ENCODE measurements at places on chromosomes 16 and 17.
A peak's percentile ranks its signal among the peaks of the same experiment; 100 is the strongest.

DNA sequence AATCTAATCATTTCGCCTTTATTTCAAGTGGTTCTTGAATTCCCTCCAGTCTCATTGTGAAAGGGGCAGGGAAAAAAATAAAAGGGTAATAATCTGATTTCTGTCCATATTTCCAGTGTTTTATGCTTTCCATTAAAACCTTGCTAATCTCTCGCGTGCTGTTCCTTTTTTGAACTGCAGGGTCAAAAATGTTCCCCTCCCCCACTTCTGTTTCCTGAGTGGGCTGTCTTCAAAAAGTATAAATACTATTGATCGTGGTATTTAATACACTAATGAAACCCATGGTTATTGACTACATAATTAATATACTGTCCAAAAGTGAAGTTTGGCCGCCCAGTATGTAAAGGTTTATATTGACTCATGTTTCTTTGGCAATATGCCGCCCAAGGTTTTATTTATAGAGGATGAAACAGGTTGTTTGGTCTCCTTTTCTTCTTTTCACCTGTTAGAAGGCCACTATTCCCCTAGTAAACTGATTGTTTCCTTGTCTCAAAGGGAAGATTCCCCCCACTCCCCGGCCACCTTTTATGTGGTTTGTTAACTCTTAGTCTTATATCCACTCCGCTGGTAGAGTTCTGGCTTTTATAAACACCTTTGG is 69.7 kb downstream of the RPA1 start:
- no peak for DNase-seq

DNA sequence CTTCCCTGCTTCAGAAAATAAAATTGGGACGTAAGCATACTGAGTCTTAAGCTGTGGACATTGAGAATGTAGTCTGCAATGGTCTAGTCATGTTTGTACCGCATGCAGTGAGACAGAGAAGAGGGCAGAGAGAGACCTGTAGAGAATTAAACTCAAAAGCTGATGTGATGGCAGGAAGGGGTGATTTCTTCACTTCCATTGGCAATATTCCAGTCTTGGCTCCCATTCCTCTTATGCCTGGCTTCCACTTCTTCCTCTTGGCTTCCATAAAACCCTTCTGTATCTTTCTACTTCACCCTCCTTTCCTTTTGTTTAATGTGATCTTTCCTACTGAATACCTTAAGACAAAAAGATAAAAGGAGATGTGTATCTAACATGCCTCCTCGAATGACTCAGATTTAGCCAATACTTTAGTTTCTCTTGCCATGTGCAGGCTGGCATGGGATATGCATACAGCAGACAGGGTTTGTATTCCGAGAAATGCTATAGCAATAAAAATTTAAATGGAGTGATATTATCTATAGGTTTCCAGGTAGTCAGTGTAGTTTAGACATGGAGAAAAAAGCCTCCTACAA is 423.1 kb upstream of the DYNLRB2 start:
- no peak for DNase-seq

GRCh38 chr16:46826631-46827030 is 4.3 kb downstream of the C16orf87 start:
- no peak for DNase-seq

GRCh38 chr16:4471869-4472268 is 2.6 kb downstream of the NMRAL1 start:
- no peak for DNase-seq

DNA sequence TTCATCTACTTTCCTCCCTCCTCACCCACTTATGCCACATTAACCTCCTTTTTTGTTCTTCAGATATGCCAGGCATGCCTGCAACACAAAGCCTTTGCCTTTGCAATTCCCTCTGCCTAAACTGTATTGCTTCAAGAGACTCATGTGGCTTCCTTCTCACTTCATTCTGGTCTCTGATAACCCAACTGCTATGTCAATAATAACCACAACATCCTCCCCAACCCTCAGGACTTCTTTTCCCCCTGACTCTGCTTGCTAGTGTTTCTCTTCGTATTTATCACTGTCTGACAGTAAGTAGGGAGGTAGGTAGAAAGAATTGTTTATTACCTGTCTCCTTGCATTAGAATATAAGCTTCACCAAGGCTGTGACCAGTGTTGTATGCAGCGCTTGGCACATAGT is 22.4 kb downstream of the RBL2 start:
- DNase-seq = peak; percentile 75

DNA sequence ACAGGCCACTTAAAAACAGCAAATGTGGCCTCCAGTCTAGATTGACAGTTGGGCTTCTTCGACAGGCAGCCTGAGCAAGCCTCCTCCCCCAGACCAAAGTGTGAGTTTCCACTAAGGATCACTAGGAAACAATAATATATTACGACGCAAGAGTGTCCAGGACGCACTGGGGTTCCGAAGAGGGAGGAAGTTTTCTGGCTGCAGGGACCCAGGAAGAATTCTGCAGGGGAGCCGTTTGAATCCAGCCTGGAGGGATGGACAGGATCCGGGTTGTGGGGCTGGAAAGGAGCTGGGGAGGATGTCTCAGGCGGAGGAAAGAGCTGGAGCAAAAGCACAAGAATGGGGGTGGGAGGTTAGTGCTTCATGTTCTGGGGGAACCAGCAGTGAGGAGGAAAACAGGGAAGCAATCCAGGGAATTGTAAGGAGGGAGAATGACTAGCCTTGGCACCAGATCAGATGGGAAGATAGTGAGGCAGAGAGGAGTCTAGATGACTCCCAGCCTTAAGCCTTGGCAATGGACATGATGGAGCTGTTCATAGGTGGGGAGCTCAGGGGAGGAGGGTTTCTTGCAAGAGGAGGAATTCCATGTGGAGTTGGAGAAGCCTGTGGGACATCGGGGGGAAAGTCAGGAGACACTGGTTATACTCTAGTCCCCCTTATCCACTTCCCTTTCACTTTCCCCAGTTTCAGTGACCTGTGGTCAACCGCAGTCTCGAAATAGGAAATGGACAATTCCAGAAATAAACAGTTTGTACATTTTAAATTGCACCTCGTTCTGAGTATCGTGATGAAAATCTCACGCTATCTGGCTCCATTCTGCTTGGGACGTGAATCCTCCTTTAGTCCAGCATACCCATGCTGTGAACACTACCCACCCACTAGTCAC is 26.6 kb downstream of the NGFR start:
- DNase-seq = no peak

- no peak for DNase-seq
These were observed 28.3 kb downstream of the STH start for GRCh38 chr17:46027048-46027975.

DNA sequence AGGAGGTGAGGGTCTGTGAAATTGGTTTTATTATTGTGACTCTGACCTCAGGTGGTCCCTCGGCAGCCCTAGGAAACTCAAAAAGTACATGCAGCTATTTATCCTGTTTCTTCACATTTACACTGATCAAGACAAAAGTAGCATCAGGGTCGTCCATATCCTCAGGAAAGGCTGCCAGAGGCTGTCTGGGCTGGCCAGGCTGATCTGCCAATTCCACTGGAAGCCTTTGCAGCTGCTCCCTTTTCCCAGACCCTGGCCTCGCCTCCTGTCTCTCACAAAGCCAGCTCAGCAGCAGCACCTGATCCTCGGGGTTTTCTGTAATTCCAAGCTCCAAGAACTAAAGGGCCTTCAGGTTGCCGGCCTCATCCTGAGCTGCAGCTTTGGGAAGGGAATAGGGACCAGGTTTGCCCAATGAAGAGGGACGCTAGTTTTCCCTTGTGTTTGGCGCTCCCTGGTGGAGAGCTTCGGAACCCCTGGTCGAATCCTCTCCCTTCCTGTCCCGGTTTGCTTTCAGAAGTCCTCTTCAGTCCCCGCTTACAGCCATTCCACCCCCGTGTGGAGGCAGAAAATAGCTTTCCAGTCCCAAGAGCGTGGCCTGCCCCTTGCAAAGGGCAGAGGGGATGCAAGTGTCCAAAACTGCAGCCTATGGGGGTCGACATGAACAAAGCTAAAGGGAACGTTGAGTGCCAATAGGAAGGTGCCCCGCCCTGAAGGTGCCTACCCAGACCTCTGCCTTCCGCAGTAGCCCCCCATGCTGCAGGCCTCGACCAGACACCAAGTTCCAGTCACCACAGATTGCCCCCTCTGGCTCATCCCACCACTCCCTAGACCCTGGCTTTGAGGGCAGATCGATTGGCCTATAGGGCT is 13.4 kb downstream of the MFSD6L start:
- peak; percentile 52 for DNase-seq

- no peak for DNase-seq
These were observed 556.9 kb upstream of the CDH5 start for GRCh38 chr16:65809627-65810026.

DNA sequence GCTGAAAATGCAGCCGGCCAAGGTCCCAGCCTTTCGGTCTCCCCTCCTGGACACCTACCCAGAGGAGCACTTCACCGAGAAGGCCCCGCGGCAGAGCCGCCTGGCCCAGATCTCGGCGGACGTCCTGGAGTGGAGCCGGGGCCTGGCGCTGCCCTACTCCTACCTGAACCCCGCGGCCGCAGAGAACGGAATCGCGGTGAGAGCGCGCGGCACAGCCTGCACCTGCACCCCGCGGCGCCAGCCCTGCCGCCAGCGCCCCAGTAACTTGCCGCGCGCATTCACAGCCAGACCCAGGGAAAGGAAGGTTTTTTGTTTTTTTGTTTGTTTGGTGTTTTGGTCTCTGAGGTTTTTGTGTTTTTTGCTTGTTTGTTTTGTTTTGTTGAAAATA is 15.2 kb downstream of the ALOX12B start:
- DNase-seq = no peak

GRCh38 chr16:11254913-11255736 is 879 bp downstream of the SOCS1 start:
- peak; percentile 67 for DNase-seq

DNA sequence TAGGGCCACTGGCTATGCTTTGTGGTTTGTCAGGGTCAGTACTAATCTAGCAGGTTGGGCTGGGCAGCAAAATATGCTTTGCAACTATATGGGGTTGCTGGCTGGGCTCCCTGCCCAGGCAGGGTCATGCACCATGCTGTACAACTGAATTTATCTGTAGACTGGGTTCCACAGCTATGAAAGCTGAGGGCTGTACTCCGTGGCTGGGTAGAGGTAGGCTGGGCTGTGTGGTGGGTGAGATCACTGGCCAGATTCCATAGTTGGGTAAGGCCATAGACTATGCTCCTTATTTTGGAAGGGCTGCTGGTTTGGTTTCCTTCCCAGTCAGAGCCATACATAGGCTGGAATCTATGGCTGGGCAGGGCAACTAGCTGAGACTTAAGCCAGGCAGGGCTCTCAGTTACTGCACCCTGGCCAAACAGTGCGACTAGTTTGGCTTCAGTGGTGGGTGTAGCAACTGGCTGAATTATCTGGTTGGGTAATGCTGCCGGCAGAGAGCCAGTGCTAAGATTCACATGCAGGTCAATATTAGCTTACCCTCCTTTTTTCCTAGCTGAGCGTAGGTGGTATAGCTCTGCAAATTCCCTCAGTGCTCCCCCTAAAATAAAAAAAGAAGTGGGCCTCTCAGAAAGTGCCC is 769.1 kb upstream of the CDH8 start:
- DNase-seq = no peak

GRCh38 chr17:4901648-4902344 is 1.1 kb downstream of the CHRNE start:
- DNase-seq = peak; percentile 70

GRCh38 chr16:17683281-17683680 is 212.5 kb upstream of the XYLT1 start:
- DNase-seq = no peak

DNA sequence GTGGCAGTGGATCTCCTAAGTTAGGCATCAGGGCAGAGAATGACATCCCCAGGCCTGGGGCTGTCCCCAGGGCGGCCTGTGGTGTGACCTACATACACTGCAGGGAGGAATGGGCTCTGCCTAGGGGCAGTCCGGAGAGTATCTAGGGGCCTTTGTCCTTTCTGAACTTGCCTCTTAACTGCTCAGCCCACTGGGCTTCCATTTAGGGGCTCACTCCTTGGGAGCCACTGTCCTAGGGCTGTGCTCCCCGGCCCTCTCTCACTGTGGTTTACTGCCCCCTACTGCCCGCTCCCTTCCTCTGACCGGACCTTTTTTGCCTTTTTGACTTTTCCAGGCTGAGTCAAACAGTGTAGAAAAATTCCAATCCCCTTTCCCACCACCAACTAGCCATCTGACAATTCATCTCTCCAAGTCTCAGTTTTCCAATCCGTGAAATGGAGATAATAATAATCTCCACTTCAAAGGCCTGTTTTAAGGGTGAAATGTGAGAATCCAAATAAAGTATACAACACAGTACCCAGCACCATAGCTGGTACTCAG is 66.8 kb downstream of the DNAH3 start:
- peak; percentile 37 for DNase-seq

- no peak for DNase-seq
These were observed 1.2 kb downstream of the COX10 start for GRCh38 chr17:14070344-14070984.

DNA sequence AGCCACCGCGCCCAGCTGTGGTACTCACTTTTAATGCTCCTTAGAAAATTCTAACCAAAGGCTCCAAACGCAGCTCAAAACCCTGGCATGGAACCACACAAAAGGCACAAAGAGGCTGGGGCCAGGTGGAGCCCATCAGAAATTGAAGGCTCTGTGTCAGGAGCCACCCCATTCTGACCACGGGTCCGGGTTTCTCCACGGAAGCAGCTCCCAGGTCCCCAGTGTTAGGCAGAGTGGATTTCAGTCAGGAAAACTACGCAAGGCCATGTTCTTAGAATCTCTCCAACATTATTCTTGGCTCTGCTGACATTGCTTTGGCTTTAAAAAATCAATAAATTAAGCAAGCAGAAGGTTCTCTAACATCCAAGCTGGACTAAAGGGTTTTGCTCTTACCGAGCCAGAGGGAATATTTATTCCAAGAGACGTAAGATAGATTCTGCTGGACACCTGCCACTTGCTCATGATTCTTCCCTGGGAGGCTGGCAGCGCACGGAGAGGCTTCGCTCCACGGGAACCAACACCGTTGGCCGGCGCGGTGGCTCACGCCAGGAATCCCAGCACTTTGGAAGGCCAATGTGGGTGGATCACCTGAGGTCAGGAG is 93.5 kb downstream of the NXN start:
- no peak for DNase-seq

Data from CD4-positive, alpha-beta T cell treated with Interferon alpha-2 for 1 hour (primary cell).